ENCODE measurements at places on chromosomes 12 and 14.

- DNase-seq: no peak
Measured at GRCh38 chr14:90986510-90986909, 73.9 kb downstream of the RPS6KA5 start.

DNA sequence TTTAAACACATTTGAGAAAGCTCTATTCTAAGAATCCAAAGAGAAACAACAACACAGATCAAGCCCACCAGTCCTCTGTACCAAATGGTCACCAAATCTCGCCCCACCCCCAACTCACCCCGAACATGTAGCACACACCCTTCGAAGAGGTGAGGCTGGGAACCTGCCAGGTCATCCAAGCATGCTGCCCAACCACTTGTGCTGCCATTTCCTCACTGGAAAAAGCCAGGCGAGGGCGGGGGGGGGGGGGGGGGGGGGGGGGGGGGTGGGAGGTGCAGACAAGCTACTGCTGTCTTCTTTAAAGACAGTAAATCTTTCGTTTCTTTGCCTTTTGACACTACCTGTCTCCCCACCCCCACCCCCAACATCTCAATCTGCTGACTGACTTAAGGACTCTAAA, 59.9 kb downstream of the SETD3 start:
- DNase-seq: no peak

GRCh38 chr14:105503296-105503640, 12.2 kb downstream of the TEDC1 start:
- no peak for DNase-seq

- no peak for DNase-seq
Measured at GRCh38 chr14:64706593-64707193, 2.5 kb downstream of the PLEKHG3 start.

- DNase-seq: no peak
Measured at GRCh38 chr12:7113389-7113871, 4.4 kb upstream of the C1RL start.

- no peak for DNase-seq
Measured at GRCh38 chr12:57842342-57843294, 3.9 kb downstream of the CTDSP2 start.

- no peak for DNase-seq
Measured at GRCh38 chr14:56270921-56271320, 152.7 kb downstream of the PELI2 start.

DNA sequence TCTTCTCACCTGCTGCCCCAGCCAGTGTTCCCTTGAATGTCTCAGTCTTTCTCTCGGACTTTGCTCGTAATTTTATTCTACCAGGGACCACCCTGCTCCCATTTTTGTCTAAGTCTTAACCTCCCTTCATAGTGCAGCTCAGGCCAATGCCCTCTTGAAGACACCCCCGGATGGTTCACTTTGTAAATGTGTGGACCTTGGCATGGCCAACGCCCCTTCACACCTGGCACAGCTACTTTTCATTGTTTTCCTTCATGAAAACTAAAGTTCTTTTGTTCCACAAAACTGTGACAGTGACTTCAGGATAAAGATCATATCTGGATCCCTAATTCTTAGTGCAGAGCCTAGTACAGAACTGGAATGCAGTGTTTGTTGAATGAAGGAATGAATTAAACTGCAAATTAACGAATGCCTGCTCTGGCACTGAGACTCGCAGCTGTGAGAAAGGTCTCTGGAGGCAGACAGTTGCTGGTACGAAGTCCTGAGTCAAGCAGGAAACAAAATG, 3.5 kb upstream of the RNASE4 start:
- no peak for DNase-seq

GRCh38 chr12:92927436-92928281, 1.4 kb downstream of the EEA1 start:
- DNase-seq: no peak

DNA sequence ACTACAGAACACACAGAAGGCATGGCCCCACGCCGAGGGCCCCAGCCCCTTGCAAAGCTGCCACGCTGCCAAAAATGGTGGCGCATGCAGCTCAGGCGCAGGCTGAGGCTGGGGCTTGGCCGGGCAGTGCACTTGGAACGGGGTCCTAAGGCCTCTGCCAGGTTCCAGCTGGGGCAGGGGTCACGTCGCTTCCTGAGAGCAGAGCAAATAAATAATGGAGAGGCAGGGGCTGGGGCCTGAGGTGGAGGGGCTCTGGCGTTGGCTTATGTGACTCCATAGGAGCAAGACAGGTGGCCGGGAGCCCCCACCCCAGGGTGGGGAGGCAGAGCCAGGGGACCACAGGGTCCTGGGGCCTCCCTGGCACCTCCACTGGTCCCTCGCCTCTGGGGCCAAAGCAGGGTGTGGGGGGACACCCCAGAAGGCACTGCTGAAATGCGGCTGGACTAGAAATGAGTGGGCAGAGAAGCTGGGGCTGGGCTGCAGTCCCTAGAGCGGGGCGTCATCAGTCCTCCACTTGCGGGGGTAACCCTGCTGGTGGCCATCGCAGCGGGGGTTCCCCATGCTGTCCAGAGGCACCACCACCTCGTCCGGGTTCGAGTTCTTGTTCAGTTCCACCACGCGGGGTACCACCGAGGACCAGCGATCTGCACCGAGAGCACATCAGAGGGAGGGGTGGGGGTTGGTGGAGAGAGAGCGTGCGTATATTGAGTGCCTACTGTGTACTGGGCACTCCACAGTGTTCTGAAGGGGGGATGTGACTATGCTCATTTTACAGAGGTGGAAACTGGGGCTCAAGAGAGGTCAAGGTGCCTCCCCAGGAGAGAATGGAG, 49.8 kb downstream of the TRPV4 start:
- no peak for DNase-seq

DNA sequence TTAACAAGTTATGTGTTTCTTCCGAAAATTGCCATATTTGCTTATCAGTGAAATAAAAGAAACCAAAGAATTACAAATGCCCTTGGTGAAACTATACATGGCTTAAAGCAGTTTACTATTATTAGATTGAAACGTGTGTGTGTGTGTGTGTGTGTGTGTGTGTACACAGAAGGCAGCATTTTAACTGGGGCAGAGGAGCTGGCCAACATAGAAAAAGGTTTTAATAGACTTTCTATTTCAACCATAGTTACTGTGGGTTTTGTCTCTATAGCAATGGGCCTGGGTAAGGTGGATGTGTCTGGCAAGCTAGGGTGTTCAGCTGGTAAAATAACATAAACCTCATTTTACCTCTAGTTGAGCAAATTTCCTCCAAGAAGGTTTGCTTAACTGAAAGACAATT, 6.5 kb downstream of the PRICKLE1 start:
- no peak for DNase-seq

DNA sequence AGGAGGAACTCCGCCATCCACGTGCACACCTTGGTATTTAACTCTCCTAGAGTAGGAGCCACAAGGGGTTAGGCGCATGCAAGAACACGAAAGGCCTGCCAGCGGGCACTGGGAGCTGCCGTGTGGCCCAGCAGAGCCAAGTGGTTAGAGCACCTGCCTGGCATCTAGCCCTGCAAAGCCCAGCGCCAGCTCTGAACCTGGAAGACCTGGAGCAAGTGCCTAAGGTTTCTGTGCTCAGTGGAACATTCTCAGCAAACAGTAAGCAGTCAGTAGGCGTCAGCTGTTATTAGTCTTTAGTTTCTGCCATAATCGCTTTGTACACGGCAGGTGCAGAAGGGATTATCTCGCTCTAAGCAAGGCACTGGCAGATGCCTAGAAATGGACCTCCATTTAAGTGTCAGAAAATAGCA, 55.4 kb downstream of the SETD3 start:
- peak; percentile 64 for DNase-seq

GRCh38 chr12:109387425-109388166, 39.9 kb downstream of the MYO1H start:
- DNase-seq: no peak

DNA sequence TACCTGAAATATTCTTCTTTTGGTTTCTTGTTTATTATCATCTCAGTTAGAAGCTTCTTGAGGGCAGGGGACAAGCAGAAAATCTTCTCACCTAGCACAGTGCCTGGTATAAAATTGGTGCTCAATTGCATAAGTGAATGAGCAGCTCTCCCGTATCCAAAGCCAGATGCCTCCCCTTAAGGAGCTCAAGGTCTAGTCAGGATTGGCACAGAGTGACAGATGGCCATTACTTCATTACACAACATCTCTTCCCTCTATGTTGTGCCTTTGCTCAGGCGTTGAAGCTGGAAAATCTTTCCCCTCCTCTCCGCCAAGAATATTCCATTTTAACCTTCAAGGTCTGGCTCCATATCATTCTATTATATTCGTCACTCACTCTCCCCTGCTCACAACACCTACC, 3.6 kb downstream of the SLC4A8 start:
- no peak for DNase-seq

DNA sequence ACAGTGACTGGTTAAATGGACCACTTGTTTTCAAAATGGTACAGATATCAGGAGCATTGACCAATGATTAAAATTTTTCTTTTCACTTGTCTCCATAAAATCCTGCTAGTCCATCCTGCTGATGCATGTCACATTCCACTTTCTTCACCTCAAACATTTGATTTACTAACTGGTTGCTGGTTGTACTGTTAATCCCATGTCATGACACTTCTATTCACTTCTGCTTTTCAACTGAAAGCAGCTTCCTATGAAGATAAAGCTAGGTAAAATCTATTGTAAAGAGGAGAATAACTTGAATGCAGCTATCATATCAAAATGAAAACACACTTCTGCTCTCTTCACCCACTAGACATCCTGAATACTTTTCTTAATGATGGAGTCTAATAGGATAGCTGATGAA, 149.6 kb upstream of the OTX2 start:
- no peak for DNase-seq

DNA sequence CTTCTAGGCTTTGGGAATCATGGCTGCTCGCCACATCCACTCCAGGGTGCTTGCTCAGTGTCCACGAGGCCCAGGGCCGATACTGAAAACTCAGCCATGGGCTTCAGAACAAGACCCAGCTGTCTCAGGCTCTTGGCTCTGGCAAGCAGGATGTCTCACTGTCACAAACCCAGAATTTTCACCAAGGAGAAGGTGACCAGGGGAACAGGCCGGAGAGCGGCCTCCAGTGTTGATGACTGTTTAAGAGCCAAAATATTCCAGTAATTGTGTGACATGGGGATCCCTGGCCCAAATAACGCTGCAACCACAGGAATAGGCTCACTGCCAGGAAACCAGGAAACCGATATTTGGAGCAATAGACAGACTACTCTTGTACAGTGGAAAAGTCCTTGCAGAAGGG, 9.8 kb upstream of the SERPINA5 start:
- DNase-seq: no peak

DNA sequence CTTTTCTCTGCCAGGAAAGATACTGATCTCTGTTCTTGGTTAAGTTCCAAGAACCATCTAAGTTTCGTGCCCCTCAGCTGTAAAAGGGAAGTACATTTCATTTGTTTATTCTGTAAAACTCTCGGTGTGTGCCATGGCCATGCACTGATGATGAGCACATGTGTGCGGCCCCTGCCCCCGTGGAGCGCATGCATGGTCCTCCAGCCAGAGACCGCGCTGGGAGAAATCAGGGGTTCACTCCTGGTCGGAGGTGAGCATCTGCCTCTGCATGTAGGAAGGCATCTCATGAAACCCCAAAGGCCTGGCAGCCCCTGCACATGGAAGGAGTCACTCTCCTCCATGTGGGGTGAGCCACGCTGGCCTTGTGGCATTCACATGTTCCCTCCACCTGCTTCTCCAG, 102.5 kb upstream of the RTL1 start:
- DNase-seq: no peak

DNA sequence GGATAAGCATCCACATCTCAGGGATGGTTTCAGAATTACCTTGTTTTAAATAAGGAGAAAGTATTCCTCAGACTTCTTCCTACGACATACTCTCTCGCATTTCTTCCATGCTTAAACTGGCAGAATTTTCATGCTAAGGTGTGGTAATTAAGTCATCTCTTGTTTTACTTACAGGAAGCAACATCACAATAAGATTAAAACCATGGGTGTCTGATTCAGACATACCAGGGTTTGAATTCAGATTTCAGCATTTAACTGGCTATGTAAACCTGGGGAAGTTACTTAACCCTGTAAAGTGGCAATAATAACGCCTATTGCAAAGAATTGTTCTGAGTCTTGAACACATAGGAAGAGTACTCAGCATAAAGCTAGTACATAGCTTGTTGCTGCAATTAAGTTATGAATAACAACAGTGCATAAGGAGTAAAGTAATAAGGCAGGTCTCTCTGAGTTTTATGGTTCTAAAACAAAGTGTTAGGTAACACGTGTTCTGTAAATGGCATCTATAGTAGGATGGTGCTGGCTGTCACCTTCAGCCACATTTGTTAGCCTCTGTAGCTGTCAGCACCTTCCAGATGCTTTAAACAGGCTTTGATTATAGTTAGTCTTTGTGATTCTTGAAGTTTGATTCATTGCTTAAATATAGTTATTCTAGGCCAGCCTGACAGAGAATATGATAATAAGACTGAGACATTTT, 38.8 kb downstream of the IFT43 start:
- no peak for DNase-seq

DNA sequence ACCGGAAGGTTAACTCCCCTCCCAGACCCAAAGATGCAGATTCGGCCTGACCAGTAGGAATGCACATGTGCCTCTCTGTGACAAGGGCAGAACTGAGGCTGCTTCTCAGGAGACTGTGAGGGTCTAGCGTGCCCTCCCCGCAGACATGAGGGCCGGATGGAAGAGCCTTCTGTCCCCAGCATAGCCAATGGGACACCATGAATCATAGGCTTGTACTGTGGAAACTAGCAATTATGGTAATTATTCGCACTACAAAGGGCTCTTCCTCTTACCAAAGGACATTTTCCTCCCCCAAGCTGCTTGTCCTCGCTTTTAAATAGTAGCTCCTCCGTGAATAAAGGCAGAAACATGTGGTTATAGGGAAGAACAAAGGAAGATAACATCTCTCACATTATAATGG, 6.2 kb downstream of the COA8 start:
- DNase-seq: no peak

DNA sequence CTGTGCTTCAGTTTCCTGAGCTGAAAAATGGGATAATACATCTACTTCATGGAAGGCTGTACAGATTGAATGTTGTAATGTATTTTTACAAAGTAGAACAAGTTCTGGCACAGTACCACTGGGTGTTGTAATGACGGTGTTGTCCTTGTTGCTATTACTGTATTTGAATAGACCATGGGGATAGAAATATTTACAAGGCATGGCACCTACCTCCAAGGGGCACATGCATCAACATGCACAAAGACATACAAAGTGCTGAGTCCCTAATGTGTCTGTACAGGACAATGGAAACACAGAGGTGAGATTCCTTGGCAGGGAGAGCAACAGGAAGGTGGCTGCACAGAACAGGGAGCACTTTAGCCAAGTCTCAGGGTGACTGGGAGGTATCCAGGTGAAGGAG, 930.6 kb upstream of the TMEM132C start:
- DNase-seq: no peak
